ENCODE measurements at places on chromosomes 2 and 18.

GRCh38 chr2:36366491-36367120 lies 11.0 kb downstream of the CRIM1 start:
- DNase-seq: no peak

DNA sequence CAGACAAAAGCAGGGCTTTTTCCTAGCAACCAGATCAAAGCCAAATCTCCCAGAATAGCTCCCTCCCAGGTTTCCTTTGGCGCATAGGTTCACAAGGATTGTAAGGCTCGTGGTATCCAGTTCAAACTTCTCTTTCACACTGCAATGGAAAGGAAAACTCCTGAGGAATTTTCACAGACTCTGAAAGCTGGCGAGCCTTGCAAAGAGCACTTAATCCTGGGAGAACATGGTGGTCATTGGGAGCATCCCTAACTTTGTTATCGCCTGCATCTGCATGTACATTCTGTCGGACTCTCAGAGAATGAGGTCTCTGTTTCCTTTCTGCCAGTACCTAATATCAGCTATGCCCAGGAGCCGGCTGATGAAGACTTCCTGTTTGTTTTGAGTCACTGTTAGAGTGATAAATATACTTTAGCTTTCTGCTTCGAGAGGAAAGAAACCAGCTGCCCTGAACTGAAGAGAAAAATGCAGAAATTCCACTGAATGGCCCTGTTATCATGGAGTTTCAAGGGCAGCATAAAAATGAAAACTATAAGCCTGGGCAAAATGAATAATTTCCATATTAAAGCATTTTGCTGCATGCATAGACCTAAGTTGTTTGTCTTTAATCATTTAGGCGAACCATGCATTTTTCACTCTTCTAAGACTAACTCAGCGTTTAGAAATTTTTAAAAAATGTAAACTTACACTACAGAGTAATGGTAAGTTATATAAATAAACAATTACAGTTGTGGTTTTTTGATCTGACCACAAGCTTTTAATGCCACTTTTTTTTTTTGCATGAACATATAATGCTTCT lies 76.4 kb upstream of the ZEB2 start:
- DNase-seq: no peak

GRCh38 chr2:239790721-239791120 lies 234.4 kb downstream of the NDUFA10 start:
- DNase-seq: no peak

GRCh38 chr2:12787891-12788801 lies 71.4 kb downstream of the TRIB2 start:
- DNase-seq: no peak

GRCh38 chr2:31384771-31385276 lies 29.7 kb downstream of the XDH start:
- no peak for DNase-seq

DNA sequence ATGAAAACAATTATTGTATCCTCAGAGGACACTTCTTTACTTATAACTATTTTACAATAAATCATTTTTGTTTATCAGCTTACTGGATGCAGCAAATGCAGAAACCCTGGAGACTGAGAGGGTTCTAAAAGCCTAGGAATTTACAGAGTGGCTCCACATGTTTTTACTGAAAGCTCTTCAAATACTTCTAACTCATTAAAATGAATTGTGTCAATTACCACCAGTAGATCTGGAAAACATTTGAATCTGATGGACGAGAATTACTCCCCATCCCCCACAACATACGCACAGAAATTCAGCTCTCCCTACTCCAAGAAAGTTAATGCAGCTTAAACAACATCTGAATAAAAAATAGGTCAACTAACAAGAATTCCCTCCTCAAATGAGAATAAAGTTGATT lies 319.8 kb upstream of the FIGN start:
- no peak for DNase-seq

DNA sequence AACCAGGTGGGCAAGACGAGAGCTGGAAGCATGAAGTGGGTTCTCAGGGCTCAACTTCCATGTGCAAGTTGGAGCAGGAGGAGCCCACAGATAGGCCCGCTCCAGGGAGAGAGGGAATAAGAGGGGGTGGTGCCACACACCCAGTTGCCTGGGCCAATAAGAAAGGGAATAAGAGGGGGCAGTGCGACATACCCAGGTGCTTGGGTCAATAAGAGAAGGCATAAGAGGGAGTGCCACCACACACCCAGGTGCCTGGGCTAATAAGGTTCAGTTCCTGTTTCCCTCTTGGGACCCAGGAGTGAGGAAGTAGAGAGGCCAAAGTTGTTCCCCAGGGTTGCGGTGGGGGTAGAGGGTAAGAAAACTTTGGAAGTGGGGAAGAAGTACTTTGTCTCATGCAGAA lies 127.5 kb downstream of the LAMA3 start:
- DNase-seq: no peak

DNA sequence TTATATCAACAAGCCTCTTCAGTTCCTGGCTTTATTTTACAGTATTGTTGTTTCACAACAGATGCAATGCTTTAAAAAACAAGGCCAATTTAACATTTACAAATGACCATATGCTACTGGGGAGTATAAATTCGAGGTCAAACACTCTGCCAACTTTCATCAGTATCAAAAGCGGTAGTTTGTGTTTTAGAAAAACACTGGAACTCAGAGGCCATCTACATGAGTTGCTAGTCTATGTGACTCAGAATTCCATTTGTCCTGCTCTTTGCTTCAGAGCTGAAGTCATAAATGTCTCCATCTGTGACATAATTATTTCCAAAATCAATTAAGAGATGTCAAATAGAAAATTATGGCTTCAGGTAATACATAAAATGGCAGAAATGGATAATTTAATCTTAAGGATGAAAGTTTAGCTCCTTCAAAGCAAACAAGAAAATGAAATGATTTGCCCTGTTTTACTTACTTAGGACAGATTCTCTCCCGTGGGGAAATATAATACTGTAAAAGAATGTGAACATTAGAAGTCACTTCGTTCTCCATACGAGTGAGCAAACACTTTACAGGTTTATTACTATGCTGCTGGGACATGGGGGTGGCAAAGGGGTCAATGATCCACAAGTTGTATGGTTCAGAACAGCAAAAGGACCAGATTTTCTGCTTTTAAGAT lies 3.7 kb downstream of the MEX3C start:
- no peak for DNase-seq

DNA sequence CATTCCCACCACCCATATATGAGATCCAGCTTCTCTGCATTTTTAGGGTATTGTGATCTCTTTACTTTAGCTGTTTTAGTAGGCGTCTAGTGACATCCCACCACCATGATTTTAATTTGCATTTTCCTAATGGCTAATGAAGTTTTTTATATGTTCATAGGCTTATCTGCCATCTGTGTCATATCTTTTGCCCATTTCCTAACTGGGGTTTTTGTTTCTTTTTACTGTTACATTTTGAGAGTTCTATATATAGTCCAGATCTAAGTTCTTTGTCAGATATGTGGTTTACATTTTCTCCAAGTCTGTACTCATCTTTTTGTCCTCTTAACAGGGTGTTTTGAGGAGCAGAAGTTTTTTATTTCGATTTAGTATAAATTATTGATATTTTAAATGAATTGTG lies 39.6 kb downstream of the PTPN2 start:
- DNase-seq: no peak

GRCh38 chr2:42929546-42930024 lies 137.2 kb upstream of the HAAO start:
- no peak for DNase-seq

DNA sequence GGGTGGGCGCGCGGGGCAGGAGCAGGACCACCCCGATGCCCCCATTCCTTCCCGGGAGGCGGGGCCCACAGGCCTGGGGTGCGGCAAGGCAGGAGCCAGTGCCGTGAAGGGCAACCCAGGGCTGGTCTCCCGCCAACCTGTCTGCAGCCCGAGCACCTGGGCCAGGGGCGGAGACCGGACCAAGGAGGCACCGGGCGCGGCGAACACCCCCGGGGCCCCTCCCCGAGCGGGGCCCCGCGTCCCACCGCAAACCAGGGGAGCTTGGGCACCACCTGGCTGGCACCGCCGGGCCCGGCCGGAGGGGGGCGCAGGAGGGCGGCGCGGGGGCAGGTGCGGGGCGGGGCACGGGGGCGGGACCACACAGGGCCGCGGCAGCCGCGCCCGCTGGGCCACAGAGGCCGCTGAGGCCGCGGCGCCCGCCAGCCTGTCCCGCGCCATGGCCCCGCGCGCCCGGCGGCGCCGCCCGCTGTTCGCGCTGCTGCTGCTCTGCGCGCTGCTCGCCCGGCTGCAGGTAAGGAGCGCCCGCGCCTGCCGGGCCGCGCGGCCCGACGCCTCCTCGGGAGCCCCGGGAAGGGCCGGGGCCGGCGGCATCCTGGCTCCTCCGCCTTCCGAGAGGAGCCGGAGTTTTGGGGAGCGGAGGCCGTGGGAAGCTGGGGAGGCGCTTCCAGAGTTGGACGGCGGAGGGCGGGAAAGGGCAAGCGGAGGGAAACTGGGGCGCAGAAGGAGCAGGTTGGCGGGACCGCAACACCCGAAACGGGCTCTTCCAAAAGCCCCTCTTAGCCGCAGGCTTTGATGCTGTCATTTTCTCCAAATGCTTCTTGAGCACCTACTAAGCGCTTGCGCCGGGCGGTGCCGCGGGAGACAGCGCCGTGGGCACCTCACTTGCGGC lies at the start of gene TNFRSF11A:
Gene TNFRSF11A, plus strand, starts transcription at position 394 of the 889 bp plus-strand sequence. Its CDS starts 43 bp downstream, at position 437.
- no peak for DNase-seq

- no peak for DNase-seq
Observed at GRCh38 chr2:187210726-187211125, 237.3 kb downstream of the CALCRL start.

GRCh38 chr2:18647731-18648130 lies 58.4 kb upstream of the NT5C1B start:
- no peak for DNase-seq

GRCh38 chr2:178683877-178684276 lies 123.3 kb downstream of the TTN start:
- no peak for DNase-seq

DNA sequence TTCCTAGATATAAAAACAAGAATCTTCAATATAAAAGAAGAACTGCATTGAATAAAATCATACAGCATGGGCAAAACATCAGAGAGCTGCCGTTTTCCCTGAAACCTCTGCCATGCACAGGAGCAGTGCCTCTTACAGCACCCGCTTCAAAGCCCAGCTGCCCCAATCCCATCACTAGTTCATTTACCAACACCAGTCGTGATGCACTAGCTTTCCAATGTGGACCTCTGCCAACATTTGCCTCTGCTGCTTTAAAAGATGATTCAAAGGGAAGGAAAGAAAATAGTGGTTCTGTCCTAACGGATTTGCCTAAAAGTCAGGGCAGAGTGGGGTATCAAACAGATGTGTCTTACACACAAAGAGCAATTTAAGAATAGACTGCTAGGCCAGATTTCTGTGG lies 43.4 kb upstream of the AP1S3 start:
- no peak for DNase-seq

DNA sequence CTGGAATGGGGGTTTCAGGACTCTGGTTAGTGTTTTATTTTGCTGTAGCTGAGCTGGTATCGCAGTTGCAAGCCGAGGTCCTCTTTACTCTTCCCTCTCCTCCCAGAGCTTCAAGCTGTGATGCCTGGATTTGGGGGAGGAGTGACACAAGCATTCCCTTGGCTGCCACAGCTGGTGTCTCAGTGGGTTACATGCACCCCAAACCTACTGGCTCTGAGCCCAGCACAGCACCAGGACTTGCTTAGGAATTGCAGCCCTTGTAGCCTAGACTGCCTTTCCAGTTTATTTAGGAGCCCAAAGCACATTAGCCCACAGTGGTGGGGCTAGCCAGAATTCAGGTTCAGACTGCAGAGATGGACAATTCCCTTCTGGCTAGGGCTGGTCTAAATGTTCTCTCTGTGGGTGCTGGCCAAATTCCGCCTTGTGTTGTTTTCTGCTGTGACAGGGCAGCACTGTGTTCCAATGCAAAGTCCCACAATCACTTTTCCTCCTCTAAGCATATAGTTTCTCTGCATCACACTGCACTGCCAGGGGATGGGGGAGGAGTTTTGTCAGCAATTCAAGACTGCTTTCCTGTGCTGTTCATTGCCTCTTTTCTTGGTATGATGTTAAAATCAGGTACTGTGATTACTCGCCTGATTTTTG lies 122.8 kb downstream of the SLC4A10 start:
- DNase-seq: no peak

GRCh38 chr2:120750488-120751210 lies 15.0 kb downstream of the GLI2 start:
- DNase-seq: no peak
